ENCODE measurements at places on chromosomes 2 and 18. TPM values are rescaled to one million over a fixed set of nuclear protein-coding genes. Genes with fewer than 3 reads are reported as not detected.
A peak's percentile ranks its signal among the peaks of the same experiment; 100 is the strongest.

The CD8B2 gene
- total RNA-seq = 0.09 TPM

The PLCD4 gene
- 1.6 TPM for total RNA-seq

DNA sequence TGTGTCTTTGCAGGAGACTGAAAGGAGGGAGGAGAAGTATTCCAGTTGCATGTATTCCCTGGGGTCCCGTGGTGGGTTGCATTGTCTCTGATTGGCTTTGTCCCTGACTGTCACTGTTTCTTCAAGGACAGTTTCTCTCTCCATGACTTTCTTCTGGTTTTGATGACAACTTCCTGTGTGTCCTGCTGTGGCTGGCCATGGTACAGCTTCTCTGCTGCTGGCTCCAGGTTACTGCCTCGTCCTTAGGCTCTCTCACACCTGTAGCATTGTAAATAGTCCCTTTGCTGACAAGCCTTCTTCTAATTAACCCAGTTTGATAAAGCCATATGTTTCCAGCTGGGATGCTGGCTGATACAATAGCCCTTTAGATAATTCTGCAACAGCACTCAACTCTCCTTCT, 129.0 kb downstream of the LPIN1 start:
- H3K4me1 ChIP-seq = no peaks in the 10 kb centered on the region
- DNase-seq = no peak
- H3K27me3 ChIP-seq = no peaks in the 10 kb centered on the region
- no peaks in the 10 kb centered on the region for H3K36me3 ChIP-seq

The CHST10 gene
- total RNA-seq = 6.7 TPM

DNA sequence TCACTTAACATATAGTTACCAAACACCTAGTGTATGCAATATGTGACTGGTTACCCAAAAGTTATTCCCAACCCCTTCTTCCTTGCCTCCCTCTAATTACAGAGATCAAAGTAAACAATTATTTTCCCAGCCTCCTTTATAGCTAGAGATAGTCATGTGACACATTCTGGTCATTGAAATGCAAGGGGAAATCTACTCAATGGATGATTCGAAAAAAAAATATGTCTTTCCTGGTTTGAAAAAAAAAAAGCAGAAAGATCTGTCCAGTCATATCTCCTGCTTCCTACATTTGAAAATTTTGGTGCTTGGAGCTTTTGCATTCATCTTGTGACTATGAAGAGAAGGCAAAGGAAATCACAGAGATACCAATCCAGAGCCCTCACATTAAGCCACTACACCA, 27.6 kb upstream of the UGP2 start:
- no peaks in the 10 kb centered on the region for H3K36me3 ChIP-seq
- H3K27me3 ChIP-seq = no peaks in the 10 kb centered on the region
- H3K4me1 ChIP-seq = no peaks in the 10 kb centered on the region

DNA sequence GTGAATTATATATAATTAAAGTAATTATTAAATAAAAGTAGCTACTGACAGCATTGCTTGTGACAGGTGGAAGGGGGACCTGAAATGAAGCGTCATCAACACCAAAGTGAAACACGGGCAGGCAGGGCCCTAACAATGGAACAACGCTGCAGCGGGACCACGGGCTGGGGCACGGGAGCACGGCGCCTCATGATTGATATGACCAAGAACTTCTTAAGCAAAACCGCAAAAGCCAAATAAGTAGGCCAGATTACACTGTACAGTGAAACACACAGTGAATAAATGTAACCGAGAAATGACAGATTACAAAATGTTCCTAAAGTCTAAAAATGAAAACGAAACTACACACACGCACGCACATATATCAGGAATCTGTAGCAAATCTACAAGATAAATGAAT, 81.4 kb downstream of the SNTG2 start:
- H3K4me3 ChIP-seq = no peak overlapping the region
- H3K27ac ChIP-seq = no peak overlapping the region
- H3K4me1 ChIP-seq = no peaks in the 10 kb centered on the region
- DNase-seq = no peak
- no peaks in the 10 kb centered on the region for H3K36me3 ChIP-seq
- H3K27me3 ChIP-seq = no peaks in the 10 kb centered on the region

The UGT1A7 gene
- total RNA-seq = not detected

DNA sequence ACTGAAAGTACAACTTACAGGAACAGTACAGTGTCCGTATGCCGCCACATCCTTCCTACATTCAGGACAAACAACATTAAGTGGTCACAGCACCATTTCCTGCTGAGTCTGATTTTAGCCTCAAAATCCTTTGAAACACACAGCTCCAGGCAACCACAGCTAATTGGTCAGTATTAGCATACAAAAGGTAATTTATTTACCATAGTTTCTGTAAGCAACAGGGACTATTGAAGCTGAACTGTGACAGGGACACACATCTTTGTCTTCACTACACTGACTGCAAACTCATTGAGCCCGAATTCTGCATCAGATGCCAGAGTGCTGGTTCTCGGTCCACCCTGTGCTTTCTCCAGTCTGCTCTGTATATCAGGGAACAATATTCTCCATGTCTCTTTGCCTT, 151.8 kb downstream of the ST6GAL2 start:
- H3K27ac ChIP-seq = no peak overlapping the region
- H3K4me1 ChIP-seq = no peaks in the 10 kb centered on the region
- no peaks in the 10 kb centered on the region for H3K36me3 ChIP-seq
- no peak for DNase-seq
- H3K4me3 ChIP-seq = no peak overlapping the region

- H3K4me1 ChIP-seq = no peaks in the 10 kb centered on the region
- no peak for DNase-seq
- no peak overlapping the region for H3K4me3 ChIP-seq
- H3K36me3 ChIP-seq = no peaks in the 10 kb centered on the region
- peak overlapping the region; percentile 94 for H3K27ac ChIP-seq
- no peaks in the 10 kb centered on the region for H3K27me3 ChIP-seq
Measured at GRCh38 chr2:62410926-62411456, 95.0 kb downstream of the TMEM17 start.

GRCh38 chr2:144162652-144163051, 357.3 kb downstream of the ZEB2 start:
- H3K36me3 ChIP-seq = no peaks in the 10 kb centered on the region
- H3K27me3 ChIP-seq = no peaks in the 10 kb centered on the region
- no peaks in the 10 kb centered on the region for H3K4me1 ChIP-seq
- no peak for DNase-seq
- no peak overlapping the region for H3K4me3 ChIP-seq

The ELOA2 gene
- not detected for total RNA-seq
